ENCODE measurements at places on chromosomes 5 and 9.

- DNase-seq = no peak
Measured at GRCh38 chr9:126067031-126067734, 259.4 kb upstream of the MVB12B start.

DNA sequence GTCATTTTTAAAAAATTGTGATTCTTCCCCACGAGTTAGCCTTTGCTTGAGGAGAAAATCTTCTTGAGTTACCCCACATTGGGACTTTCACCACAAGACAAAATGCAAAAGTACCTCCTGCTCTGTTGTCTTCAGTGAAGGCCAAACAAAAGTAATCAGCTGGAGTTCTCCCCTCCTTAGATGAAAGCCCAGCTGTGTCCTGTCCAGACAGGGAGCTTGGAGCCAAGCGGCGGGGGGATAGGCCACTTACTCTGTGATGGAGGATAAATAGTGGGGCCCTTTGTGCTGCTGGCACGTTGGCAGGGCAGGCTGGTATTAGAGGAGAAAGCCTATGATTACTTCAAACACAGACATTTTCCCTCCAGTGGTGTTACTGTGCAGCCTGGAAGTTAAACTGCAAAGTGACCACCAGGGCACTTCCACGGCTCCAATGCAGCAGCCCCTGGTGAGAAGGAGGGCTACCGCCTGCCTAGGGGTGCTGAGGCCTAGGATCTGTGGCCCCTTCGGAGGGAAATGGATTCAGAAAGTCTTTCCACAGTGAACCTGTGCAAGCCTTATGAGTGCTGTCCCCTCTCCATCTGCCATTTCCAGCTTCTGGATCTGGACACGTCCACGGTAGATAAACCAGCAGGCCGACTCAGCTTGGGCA, 155.0 kb downstream of the TMEM167A start:
- DNase-seq = no peak

- DNase-seq = no peak
Measured at GRCh38 chr9:15642369-15642962, 89.6 kb downstream of the CCDC171 start.

GRCh38 chr9:81636255-81636599, 53.1 kb downstream of the TLE1 start:
- no peak for DNase-seq

DNA sequence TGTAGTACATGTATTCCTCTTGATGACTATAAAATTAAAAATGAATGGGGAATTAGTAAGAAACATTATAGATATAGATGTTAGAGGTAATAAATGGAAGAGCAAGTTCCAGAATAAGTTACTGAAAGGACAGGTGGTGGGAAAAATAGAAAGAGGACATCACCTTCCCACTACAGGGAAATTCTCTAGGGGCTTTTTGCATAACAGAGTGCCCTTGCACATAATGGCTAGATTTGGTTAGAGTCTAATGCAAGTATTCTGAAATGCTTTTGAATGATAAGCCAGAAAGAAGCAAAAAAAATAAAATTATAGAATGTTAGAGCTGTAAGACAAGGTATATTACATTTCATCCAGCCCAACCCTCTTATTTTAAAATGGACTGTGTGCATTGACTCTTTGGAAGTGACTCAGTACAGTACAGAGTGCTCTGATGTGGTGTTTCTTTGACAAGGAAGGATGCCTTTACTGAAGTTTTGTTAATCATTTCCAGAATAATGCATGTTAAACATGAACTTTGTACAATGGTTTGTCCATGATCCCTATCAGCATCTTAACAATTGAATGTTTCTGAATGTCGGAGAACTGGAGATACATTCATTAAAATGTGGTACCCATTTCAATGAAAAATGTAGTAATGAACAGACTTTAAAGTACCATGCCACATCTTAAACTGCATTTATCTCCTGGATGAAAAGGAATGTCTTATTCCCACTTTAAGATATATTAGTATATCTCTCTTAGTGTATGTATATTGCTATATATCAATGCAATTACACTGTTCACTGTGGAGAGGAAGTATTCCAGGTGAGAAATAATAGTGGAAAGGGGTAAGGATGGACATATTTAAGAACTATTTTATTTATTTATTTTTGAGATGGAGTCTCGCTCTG, 391.1 kb downstream of the ADGRV1 start:
- DNase-seq = no peak

DNA sequence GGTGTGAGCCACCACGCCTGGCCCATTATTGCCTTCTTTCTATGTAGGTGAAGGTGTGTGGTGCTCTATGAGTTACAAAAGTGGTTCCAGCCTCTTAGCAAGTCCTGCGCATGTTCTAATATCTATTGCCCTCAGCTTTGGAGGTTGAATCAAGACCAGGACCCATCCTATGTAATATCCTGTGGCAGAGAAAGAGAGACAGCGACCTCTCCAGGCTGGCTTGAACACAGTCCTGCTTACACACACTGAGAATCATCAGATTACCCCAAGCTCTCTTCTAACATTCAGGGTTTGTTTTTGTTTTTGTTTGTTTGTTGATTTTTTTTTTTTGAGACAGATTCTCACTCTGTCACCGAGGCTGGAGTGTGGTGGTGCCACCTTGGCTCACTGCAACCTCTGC, 94.7 kb upstream of the OSMR start:
- DNase-seq = no peak

- no peak for DNase-seq
Measured at GRCh38 chr9:3968891-3969290, 331.0 kb downstream of the GLIS3 start.

DNA sequence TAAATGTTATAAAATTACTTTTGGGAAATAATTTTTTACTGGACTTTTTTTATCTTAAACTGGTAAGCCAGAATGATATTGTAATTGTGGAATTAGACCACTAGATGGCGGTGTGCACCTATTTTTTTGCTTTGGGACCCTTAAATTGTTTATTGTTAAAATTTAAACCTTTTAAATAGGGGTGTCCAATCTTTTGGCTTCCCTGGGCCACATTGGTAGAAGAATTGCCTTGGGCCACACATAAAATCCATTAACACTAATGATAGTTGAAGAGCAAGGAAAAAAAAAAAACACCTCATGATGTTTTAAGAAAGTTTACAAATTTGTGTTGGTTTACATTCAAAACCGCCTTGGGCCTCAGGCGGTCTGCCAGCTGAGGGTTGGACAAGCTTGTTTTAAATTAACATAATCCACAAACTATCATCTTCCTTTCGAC, 28.4 kb upstream of the GADD45G start:
- no peak for DNase-seq

DNA sequence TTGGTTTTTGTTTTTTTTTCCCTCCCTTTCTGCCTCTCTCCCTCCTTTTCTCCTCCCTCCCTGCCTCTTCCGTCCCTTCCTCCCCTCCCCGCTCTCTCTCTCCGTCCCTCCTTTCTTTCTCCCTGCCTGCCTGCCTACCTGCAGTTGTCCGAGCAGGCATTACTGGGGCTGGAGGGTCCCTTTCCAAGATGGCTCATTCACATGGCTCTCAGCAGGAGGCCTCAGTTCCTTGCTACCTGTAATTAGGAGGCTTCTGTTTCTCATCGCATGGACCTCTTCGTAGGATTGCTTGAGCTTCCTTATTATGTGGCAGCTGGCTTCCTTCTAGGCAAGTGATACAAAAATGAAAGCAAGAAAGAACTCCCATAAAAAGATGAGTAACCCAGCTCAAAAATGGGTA, 8.0 kb downstream of the RGS3 start:
- DNase-seq = no peak

DNA sequence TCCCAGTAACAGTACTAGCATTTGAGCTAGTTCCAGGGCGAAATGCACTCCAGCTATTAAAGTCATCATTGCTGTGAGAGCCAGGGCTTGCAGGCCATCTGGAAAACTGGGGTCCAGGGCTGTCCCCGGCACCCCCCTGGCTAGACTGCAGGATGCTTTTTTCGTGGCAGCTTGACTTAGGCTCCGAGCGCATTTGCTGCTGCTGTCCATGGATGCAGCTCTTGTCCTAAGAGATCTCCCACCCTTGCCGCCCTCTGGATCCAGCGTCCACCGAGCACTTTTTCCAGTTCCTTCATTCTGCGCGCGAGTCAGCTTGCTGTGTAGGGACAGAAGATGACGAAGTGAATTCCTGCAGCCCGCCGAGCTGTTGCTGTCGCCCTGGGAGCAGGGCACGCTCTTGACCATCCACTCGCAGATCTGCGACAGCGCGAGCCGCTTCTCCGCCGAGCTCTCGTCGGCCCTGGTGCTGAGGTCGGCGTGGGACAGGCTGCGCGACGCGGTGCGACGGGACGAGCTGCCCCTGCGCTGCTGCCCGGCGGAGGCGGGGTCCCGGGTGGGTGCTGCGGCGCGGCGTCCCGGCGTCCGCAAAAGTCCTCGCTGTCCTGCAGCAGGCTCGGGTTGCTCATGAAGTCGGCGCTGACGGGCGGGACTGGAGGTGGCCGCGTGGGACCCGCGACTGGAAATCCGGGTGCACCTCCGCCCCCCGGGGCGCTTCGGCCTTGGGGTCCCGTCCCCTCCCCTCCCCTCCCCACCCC, 30.7 kb downstream of the OR2V1 start:
- no peak for DNase-seq

DNA sequence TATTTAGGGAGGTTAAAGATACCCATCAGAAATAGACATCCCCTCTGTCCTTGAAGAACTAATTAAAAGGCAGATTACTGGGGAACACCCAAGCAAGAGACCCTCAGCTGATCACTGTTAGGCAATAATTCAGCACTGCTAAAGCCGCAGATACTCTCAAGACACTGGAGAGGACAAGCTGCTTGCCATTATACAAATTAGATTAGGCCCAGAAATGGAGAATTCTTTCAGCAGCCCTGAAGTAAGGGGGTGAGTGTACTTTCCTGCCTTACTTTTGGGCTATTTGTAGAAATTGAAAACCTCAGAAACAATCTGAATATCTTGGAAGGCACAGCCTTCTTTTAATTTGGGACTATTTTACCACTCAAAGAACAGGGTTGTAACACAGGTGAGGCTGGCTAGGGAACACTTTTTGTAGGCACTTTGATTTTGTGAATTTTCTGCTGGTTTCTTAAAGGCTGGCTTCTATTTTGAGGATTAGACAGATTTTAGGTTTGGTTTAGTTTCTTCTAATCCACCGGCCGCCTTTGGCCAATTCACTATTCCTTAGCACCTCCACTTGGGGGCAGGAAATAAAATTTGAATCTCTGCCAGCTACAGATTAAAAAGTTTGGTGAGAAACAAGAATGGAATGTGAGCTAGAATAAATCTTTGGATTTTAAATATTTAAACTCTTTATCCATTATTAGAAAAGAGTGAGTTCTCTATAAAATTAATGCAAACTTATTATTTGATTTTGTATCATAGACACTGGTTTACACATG, 106.0 kb downstream of the SMARCA2 start:
- no peak for DNase-seq

- DNase-seq = no peak
Measured at GRCh38 chr9:121284733-121285451, 16.9 kb downstream of the GSN start.

DNA sequence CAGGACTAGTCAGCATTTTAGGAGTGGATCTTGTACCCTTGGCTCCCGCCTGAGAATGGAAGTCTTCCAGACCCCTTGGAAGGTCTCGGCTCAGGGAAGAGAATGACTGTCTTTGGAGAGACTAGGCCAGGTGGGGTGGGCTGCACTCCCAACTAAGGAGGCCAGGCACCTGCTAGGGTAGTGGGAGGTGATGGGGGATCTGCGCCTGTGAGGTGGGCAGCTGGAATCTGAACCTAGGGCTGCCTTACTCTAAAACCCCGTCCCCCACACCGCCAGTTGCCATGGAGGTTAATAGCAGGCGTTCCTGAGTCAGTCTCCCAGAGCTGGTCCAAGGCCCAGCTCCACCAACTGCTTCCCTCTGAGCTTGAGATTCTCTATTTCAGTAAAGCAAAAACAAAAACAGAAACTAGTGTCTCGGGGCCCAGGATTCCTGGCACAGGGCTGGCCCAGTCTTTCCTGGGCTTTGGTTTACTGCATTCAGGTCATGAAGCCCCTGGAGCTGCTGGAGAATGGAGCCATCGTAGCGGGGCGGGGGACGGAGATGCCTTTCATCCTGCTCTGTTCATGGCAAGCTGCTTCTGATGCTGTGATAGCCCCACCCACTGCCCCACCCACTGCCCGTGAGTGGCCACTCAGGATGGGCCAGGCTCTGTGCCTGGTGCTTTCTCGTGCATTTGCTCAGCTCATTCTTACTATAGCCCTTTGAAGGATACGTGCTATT, 57.5 kb downstream of the DAB2IP start:
- no peak for DNase-seq

DNA sequence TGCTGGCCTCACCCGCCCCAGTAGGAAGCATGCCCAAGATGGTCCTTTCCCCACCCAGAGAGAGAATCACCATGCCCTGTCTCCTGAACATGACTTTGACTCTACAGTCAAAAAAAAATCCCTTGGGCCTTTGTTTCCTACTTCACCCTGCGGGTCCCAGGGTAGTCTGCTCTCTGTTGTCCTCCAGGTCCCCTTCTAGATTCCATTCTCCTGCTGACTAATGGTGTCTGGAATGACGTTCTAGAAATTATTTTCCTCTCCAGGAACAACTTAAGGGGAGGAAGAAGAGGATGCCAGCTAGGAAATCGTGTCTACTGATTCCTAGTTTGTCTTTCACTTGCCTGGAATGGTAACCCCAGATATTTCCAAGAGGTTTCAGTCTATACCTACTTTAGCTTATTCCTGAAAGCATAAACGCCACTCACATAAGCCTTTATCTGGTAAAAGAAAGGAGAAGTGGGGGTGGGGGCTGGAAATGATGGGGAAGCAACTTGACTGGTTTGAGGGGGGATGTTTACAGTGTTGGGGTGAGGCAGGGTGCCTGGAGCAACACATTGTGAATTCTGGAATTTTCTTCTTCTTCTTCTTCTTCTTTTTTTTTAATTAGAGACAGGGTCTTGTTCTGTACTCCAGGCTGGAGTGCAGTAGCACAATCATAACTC, 93.9 kb downstream of the SNX18 start:
- no peak for DNase-seq

GRCh38 chr5:130978475-130978874, 186.6 kb downstream of the HINT1 start:
- no peak for DNase-seq

DNA sequence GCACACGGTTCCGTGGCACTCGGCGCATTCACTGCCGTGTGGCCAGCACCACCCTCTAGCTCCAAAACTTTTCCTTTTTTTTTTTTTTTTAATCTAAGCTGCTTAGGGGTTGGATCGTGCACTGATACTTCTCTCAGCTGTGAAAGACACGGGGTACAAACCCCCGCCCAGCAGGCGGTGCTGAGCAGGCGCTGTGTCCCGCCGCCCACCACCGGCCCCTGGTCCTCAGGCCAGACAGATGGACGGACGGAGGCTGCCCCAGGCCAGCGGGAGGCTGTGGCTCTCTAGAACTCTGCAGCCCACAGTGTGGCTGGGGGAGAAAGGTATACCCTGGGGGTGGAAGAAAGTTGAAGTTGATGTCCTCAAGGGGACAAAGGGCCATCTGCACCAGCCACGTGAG, 6.2 kb downstream of the AGPAT2 start:
- no peak for DNase-seq

GRCh38 chr9:17436854-17437253, 142.0 kb upstream of the SH3GL2 start:
- DNase-seq = no peak

GRCh38 chr5:50744776-50745175, 78.3 kb downstream of the PARP8 start:
- no peak for DNase-seq
